Thymus (tissue), 14 donors: ENCODE measurements at places on chromosomes 16 and 17. TPM values are rescaled to one million over a fixed set of nuclear protein-coding genes. Genes with fewer than 3 reads are reported as not detected.
A peak's percentile ranks its signal among the peaks of the same experiment; 100 is the strongest.

RNF112 gene
- 0.14 TPM for total RNA-seq

JPT1 gene
- total RNA-seq: 92.1 TPM

DNA sequence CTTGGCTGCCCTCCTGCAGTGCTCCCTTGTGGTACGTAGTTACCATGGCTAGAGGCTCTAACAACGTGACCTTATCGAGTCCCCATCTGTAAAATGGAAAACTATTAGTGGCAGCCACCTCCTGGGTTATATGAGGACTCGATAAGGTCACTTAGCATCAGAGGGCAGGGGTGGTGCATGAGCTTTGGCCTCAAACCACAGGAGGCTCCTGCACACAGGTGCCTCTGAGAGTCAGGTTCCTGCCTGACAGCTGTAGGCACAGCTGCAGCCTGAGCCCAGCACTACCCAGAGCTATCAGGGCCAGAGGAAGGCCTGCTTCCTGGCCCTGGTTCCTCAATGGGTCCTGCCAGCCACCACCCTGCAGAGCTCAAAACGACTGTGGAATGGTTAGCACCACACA is 57.2 kb upstream of the SEC14L1 start:
- H3K27me3 ChIP-seq: no peaks in the 10 kb centered on the region
- H3K36me3 ChIP-seq: no peaks in the 10 kb centered on the region
- DNase-seq: no peak
- H3K4me3 ChIP-seq: no peak overlapping the region

- H3K27ac ChIP-seq: no peak overlapping the region
- no peak for DNase-seq
- H3K36me3 ChIP-seq: no peaks in the 10 kb centered on the region
- H3K27me3 ChIP-seq: no peaks in the 10 kb centered on the region
Observed at GRCh38 chr16:48110982-48111381, 44.8 kb downstream of the ABCC12 start.

- peak; percentile 29 for DNase-seq
- H3K27me3 ChIP-seq: no peaks in the 10 kb centered on the region
- no peaks in the 10 kb centered on the region for H3K36me3 ChIP-seq
- H3K4me3 ChIP-seq: no peak overlapping the region
- no peak overlapping the region for H3K27ac ChIP-seq
- no peaks in the 10 kb centered on the region for H3K4me1 ChIP-seq
Observed at GRCh38 chr16:53773150-53773846, 69.3 kb downstream of the FTO start.

DNA sequence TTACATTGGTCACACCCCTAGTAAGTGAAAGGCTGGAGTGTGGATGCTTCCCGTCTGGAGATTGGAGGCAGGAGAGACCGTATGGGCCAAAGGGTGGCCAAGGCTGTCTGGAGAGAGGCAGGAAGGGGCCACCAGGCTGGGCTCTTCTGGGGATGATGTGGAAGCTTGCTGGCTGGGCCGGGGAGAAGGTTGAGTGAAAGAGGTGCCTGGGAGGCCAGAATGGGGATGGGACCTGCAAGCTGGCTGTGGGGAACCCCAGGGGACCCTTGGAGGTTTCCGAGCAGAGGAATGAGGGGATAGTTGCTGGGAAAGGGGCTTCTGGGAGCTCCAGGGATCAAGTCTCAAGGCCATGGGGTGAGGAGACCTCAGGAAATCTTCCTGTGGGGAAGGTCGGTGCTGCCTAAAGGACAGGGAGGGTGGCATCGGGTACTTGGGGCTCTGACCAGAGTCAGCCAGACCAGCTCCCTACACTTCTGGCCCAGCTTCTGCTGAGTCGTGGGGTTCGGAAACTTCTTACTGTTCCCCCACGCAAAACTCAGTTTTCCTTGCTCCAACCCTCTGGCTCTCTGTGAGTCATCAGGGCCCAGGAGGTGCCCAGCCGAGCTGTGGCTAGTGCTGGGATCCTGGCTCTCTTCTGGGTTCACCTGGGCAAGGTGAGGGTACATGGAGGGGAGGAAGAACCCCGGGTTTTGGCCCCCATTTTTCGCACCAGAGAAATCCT is 3.1 kb downstream of the MRC2 start:
- H3K4me3 ChIP-seq: no peak overlapping the region
- no peak overlapping the region for H3K27ac ChIP-seq
- no peak for DNase-seq
- no peaks in the 10 kb centered on the region for H3K36me3 ChIP-seq
- H3K4me1 ChIP-seq: peaks cover 37% of the 10 kb centered on the region
- no peaks in the 10 kb centered on the region for H3K27me3 ChIP-seq

DNA sequence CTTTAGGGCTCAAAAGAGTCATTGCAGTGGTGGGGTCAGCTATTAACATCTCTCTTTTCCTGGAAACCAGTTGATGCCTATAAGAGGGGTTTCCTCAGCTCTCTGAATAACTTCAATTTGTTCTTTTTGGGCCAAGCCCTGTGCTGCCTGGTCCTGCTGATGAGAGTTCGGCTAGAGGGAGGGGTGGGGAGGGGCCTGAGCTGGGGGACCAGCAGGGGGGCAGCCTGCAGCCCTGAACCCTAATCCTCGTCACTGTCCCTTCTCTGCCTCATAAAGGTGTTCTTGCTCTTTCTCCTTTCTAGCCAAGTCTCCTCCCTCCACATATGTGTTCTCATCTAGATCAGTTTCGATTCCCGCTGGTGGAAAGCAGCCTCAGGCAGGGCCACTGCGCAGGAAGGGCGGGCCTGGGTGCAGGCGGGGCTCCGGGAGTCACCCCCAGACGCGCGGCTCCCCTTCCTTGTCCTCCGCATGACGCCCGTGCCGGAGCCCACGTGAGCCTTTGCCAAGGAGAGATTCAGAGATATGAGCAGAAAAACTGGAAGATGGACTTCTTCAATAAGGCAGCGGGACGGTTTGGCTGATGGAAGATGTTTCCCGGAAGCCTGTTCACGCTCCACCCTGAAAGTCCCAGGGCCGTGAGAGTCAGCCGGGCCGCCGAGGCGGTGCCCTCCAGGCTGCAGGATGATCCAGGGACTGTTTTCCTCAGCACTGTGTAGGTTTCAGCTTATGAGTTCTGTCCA is 15.0 kb upstream of the RHOT1 start:
- H3K36me3 ChIP-seq: no peaks in the 10 kb centered on the region
- H3K4me1 ChIP-seq: no peaks in the 10 kb centered on the region
- peak; percentile 68 for DNase-seq
- peak overlapping the region; percentile 83 for H3K27ac ChIP-seq

DNA sequence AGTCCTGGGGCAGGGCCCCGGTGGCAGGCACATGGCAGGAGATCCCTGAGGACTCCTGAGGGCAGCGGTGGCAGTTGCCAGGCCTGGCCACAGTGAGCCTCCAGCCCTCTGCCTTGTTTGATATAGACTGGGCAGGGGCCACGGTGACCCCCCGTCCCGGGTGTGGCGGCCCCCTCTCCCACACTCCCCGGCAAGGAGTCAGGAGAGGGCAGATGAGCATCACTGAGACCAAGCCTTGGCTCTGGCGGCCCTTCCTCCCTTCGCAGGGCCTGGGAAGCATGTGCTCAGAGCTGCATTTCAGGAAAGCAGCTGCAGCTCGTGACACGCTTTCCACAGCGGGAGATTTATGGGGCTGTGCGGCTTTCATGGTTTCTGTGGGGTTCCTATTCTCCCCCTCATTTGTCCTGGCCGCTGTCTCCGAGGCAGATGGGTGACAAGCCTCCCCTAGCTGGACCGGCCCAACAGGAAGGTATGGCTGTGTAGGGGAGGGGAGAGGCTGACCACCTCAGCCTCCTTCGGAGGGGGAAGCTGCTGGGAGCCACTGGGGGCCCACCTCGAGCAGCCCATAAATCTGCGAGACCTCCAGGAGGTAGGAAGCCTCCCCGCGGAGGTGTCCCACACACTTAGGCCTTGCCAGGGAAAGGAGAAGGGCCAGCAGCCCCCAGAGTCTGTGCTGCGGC is 211.4 kb downstream of the NTN1 start:
- no peak overlapping the region for H3K27ac ChIP-seq
- H3K4me3 ChIP-seq: no peak overlapping the region
- no peaks in the 10 kb centered on the region for H3K36me3 ChIP-seq
- no peaks in the 10 kb centered on the region for H3K27me3 ChIP-seq
